ENCODE measurements at places on chromosomes 7 and 10.

DNA sequence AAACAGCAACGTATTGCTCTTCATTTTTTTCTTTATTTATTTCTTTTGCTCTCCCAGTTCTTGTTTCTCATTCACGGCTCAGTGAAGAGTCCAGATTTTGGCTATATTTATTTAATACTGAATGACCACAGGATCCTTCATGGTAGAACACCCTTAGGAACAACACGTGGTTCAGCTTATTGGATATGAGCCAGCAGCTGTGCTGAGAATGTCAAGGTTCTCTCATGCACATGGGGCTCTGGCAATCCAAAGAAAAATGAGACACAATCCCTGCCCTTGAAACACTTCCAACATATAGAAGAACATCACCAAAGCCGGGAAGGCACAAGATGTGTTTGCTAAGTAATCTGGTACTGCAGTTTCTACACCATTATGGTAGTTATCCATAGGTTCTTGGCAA, 852.9 kb downstream of the SORCS1 start:
- DNase-seq, result peak; percentile 49

DNA sequence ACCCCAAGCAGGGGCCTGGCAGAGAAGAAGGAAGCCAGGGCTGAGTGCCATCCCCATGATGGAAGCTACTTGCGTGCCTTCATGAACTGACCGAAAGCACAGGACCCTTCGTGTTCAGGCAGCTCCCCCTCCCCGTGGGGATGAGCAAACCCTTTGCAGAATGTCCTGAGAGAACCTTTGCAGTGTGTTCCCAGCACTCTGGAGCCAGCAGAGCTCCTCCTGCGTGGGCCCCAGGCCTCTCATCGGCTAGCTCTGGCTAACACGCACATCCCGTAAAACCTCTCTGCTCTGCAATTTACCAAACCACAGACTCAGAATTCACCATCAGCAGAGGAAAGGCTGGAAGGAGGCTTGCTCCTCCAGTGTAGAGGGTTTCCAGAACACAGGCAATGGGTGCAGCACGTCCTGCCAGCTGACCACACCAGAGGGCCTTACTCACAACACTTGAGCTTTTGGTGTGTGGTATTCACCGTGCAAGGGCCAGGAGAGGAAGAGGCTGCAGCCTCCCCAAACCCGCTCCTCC, 3.1 kb downstream of the SH3PXD2A start:
- DNase-seq, result peak; percentile 74

- no peak for DNase-seq
Observed at GRCh38 chr7:5170251-5170650, 19.8 kb upstream of the WIPI2 start.

GRCh38 chr7:73597978-73598782, 19.8 kb upstream of the TBL2 start:
- no peak for DNase-seq

Measured in femur (tissue), 1 donor.